ENCODE measurements at places on chromosomes 2 and 18.

DNA sequence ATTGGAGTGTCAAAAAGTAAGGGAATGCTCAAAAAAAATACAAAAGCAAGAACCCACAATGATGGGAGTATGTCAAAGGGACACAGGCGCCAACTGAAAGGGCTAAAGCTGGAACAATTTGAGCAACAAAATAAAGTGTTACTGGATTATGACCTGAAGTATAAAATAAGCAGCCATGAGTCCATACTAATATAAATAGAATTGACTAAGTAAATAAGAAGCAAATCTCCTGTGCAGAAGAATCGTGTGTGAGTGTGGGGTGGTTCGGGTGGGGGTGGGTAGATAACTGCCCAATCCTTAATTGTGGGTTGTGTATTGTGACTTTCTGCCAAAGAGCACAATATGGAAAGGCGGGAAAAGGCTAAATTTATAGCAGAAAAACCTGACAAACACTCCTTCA, 23.5 kb downstream of the IRS1 start:
- no peak for DNase-seq

DNA sequence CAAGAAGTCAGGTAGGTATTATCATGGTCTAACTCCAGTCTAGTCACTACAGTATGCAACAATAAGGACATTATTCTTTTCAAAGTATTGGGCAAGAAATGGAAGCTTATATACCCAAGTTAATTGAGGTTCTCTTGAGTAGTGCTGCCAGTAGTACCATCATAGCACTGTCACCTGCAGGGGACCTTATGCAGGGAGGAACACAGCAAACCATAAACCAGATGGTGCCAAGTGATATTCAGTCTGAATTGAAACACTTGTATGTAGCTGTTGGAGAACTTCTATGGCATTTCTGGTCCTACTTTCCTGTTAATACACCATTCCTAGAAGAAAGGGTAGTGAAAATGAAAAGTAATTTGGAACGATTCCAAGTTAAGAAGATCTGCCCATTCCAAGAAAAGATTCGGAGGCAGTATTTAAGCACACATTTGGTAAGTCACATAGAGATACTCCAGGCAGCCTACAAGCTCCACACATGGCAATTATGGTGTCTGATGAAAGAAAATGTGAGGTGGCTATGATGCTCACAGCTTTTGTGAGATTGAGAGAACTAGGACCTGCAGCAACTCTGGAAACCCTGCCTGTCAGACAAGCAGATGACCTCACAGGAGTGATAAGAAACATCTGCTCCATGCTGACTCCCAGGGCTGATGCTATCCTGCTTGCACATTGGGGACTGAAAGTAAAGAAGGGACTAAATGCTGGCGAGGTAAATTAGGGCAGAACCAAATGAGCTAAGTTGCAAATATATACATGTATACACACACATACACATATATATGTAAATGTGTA, 174.7 kb downstream of the MC4R start:
- no peak for DNase-seq

DNA sequence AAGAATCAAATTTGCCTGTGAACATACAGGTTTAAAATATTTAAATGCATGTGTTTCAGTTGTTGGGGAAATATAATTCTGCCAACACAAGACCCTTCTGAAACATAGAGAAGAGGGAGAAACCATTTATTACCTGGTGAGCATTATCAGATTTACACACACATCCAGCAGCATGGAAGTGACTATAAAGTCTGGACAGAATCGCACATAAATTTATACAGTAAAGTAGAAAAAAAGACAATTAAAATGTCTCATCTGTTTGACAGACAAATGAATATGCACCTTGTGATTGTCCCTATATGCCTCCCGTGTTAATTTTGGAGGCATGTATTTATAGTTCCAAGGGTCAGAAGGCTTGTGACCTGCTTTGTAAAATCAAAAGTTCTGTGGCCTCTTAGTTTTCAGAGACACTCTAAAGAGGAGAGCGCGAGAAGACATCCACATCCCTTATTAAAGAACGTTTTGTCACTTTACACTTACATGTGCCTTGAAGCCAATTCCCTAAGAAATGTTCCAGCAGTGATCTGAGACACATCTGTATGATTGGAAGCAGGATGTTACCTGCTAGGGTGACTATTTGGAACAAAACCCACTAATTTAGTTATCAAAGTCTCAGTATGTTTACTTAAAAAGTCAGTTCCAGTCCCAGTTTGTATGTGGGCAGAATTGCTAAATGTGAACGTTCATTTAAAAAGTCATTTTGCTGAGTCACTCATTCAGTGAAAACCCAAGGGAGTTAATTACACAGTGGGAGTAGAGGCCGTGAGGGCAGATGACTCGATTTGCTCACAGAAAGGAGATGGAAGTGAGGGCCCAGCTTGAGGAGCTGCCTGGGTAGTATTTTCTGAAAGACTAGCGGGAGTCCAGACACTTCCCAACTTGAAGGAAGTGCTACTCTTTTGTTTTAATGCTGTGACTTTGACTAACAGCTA, 527.6 kb upstream of the MEX3C start:
- DNase-seq = no peak

DNA sequence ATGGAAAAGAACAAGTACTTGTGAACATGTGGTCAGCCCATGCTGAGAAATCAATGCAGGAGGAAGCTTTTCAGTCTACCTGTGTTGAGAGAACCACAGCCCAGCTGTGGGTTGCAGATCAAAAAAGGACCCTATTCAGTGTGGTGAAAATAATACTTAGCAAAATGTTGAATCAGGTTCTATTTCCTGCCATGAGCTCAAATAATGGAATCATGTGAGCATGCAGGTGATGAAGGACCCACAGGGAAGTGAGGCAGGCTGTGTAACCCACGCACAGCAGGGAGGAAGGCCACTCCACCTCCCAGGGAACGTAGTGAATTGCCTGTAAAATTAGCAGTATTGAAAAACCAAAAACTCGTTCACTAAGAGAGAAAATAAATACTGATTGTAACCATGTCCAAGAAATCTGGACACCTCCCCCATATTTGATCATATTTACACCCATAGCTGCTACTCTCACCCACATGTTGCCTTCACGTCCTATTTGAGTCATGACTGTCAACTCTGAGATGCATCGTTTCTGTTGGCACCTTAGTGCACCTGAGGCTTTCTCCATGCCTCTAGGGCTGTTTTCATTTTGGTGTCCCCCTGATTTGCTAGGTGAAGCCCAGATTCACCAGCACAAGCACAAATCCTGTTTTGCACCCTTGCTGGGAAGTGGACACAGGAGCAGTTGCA, 20.5 kb upstream of the BCL2L11 start:
- DNase-seq = no peak

- DNase-seq = peak; percentile 43
Observed at GRCh38 chr2:118059919-118060478, 28.3 kb upstream of the INSIG2 start.

- no peak for DNase-seq
Observed at GRCh38 chr2:30756051-30756719, 51.1 kb downstream of the CAPN13 start.

- no peak for DNase-seq
Observed at GRCh38 chr2:231680285-231680991, 27.9 kb upstream of the PTMA start.

- DNase-seq = no peak
Observed at GRCh38 chr2:39413063-39413737, 23.9 kb downstream of the MAP4K3 start.

DNA sequence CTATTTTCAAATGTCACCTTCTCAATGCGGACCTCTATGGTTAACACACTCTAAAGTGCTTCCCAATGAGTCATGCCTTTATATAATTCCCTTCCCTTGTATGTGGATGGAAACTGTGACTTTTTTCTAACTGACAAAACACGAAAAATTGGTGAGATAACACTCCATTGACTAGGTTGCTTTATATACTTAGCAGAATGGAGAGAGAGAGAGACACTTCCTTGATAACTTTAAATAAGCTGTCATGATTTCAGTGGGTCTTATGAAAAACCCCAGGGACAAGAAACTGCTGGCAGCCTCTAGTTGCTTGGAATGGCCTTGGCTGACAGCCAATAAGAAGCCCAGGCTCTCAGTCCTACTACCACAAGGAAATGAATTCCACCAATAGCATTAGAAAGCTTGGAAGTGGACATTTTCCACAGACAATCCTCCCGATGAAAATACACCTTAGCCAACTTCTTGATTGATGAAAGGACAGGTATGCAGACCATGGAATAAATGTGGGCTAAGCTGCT, 322.2 kb downstream of the ZNF804A start:
- no peak for DNase-seq

Data from GM12864 (cell line).